ENCODE measurements at places on chromosomes 2 and 18. TPM values are rescaled to one million over a fixed set of nuclear protein-coding genes. Genes with fewer than 3 reads are reported as not detected.

DNA sequence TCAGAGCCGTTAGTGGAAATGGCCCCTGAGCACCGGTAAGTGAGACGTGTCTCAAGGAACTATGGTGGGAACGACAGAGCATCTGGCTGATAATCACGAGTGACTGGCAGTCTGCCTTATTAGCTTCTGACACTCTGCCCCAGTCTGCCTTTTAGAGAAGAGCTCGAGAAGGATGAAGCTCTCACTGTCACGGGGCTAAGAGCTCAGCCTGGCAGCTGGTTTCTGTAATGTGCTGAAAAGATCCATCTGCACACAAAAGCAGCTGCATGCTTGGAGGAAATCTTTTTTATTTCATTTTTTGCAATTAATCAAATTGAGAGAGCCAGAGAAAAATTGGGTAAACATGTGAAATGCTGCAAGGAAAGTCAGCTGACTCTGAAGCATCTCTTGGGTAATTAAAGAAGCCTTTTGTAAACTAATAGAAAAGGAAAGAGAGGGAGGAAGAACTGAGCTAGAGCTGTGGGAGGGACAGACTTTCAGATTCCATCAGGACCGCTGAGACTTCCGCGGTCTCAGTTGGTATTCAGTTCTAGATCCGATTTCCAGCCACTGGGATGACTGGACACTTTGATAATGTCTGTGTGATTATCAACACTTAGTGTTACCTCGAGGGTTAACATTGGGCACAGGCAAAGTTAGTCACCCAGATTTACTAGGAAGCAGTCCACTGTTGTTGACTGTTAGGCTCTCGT is 24.4 kb downstream of the MBP start:
- no peak for DNase-seq

DNA sequence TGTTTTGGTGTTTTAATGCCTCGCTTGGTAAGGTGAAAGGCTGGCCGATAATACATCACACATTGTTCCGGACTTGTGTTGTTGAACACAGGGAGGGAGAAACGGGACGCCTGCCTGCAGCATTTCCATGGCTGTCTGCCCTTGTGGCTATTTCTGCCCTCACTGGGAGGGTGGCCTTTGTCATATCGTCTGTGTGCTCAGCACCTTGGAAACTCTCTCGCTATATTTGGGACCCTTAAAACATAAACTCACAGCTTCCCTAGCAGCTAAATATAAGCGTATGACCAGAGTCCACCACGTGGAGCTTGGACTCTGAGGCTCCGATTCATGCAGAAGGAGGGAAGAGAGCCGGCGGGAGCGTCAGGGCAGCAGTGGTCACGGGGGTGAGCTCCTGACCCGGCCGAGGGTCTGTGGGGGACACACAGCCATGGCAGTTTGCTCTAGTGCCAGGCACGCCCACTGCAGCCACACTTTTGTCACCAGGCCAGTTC is 111.7 kb downstream of the SH3BP4 start:
- no peak for DNase-seq

DNA sequence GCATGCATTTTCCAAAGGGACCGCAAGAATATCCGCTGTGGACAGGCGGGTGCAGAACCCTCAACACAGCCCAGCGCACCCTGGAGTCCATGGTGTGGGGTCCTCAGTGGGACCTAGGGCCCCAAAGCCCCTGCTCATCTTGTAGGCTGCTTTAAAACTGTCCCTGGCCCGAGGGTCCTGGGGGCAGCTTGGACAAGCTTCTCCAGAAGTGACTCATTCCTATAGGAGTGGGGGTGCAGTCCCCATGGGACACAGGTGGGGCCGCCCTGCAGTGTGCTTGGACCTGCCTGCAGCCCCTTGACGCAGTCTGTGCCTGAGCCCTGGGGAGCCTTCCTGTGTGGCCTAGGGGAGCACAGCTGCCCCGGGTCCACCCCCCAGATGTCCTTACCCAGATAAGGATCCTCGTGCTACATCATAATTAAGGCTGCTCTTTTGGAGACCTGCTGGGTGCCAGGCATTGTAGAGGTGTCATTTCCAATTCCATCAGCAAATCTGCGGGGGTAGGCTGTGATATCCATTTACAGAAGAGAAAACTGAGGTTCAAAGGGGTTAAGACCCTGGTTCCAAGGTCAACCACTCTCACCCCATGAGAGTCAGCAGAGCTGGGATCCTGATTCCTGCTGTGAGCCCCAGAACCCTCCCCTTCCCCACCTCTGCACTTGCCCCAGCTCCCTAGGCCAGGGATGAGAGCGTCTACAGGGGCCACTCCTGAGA is 1.7 kb upstream of the HS6ST1 start:
- no peak for DNase-seq

- no peak for DNase-seq
Measured at GRCh38 chr2:230254152-230254881, 28.8 kb downstream of the SP140 start.

DNA sequence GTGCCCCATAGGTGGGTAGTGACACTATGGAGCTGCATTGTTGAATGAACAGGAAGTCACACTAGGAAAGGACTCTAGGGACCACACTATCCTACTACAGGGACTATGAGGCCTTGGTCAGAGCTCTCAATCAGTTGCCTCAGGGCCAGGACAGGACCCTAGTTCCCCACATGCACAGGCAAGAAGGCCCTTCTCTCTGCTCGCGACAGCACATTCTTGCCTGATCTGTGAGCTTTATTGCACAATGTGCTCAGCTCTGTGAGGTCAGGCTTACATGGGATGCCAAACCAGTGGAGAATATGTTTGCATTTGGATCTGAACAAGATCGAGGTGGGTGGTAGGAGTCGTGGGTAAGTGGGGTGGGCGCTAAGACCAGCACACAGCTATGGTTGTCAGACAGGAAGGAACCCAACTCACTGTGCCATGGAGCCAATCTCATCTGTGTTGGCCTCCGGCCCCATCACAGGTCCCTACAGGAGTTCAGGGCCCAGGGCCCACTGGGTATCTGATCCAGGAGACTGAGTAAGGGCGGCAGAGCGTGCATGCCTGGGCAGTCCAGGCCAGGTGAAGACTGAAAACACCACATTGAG is 8.0 kb downstream of the PCARE start:
- DNase-seq, result no peak

DNA sequence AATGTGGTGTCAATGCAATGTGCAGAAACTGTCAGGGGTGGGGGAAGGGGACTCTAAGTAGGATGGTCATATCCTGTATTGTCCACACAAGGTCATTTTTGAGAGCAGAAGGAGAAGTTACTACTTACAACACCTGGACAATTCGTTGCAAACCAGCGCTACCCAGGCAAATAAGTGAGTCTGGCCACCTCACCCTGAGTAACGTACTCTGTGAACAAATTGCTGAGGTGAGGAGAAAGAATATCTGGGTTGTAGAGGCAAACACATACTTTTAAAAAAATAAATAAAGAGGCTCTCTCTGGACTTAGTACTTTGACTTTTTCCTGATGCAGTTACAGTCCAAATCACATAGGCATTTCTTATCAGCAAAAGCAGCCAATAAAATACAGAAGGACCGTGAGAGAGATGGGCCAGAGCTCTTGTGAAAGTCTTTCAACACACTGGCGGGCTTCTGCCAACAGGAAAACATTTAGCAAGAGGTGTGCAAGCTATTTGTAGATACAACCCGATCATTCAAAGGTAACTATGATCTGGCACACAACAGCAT is 268.2 kb upstream of the ID2 start:
- DNase-seq, result no peak

Gene ARL6IP6
- 19.2 TPM for total RNA-seq

Gene ERFE
- not detected for total RNA-seq

Gene NMS
- total RNA-seq, result not detected

Gene MRPL30
- total RNA-seq, result 19.4 TPM

Gene LRRTM4
- total RNA-seq, result 0.77 TPM

Gene TPGS2
- total RNA-seq, result 65.2 TPM

Gene DSC2
- 17.6 TPM for total RNA-seq

Gene HOXD3
- total RNA-seq, result 0.47 TPM

Gene CREG2
- not detected for total RNA-seq

Gene LIMS4
- total RNA-seq, result 1.1 TPM
